Midbrain (tissue), 1 donor: ENCODE measurements at places on chromosomes 13 and 19.
A peak's percentile ranks its signal among the peaks of the same experiment; 100 is the strongest.

GRCh38 chr19:45528149-45528743 lies 21.0 kb downstream of the VASP start:
- no peak for DNase-seq

- DNase-seq, result no peak
Measured at GRCh38 chr13:98184792-98185191, 7.7 kb upstream of the RNF113B start.

DNA sequence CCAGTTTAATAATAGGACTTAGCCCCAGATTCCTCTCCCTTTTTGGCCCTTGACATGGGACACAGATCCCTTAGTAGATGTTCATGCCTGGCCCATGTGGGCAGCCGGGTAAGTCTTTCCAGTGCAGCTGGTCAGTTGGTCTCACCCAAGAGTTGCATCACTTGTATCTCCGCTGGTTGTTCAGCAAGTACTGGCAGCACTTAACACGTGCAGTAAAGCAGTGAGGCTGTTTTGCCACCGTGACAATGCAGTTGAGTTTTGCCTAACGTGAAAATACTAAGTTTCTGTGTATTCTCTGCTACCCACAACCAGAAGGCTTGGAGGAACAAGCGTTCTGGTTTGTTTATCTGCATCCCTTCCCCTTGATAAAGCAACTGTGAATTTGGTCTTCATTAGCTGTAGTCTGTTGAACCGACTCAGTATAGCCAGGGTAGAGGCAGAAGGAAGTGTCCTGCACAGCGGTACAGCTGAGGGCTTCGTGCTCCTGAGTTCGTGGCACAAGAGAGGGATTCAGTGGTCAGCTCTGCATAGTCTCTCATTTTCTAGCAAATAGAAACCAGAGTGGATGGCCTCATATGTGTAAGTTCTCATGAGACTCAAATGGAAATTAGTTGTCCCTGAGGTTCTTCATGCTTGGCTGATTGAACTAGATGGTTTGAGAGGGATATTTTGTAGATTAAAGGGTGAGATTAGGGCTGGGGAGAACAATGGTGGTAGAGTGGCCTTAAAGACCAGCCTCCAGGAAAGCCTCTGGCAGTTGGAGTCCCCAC lies 50.3 kb downstream of the ARHGEF7 start:
- no peak for DNase-seq

DNA sequence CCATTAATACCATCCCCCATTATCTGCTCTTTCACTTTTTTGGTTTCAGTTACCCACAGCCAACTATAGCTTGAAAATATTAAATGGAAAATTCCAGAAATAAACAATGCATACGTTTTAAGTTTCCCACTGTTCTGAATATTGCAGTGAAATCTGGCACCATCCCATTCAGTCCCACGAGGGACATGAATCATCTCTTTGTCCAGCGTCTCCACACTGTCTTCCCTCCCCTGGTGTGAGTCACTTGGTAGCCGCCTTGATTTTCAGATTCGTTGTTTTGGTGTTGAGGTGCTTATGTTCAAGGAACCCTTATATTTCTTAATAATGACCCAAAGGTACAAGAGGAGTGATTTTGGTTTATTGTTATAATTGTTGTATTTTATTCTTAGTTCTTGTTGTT lies 246.1 kb downstream of the DCT start:
- DNase-seq, result peak; percentile 36

- DNase-seq, result no peak
Measured at GRCh38 chr19:48772503-48772953, 17.2 kb downstream of the FGF21 start.

GRCh38 chr19:14718522-14719116 lies 28.8 kb downstream of the ZNF333 start:
- DNase-seq, result no peak

- no peak for DNase-seq
Measured at GRCh38 chr13:32001154-32001768, 30.3 kb upstream of the FRY start.

DNA sequence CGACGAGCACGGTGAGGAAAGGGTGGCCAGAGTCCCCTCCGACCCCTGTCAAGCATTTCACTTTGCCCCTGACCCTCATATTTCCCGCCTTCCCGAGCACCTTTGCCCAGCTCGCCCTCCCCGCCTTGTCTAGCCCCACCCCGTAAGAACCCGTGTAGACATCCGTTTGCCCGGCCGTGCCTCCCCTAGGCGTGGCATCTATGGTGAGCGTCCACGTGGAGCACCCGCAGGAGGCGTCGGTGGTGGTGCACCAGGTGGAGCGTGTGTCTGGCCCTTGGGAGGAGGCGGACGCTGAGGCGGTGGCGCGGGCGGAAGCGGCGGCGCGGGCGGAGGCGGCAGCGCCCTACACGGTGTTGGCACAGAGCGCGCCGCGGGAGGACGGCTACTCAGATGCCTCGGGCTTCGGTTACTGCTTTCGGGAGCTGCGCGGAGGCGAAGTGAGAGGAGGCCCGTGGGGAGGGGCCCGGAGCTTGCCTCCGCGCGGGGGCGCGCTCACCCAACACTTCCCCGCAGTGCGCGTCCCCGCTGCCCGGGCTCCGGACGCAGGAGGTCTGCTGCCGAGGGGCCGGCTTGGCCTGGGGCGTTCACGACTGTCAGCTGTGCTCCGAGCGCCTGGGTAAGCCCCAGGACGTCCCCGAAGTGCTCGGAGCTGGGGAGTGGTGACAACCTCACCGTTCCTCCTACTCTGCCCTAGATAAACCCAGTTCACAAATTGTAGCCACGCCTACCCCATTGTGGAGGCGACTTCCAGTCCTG lies 4.2 kb downstream of the LTBP4 start:
- DNase-seq, result peak; percentile 26

DNA sequence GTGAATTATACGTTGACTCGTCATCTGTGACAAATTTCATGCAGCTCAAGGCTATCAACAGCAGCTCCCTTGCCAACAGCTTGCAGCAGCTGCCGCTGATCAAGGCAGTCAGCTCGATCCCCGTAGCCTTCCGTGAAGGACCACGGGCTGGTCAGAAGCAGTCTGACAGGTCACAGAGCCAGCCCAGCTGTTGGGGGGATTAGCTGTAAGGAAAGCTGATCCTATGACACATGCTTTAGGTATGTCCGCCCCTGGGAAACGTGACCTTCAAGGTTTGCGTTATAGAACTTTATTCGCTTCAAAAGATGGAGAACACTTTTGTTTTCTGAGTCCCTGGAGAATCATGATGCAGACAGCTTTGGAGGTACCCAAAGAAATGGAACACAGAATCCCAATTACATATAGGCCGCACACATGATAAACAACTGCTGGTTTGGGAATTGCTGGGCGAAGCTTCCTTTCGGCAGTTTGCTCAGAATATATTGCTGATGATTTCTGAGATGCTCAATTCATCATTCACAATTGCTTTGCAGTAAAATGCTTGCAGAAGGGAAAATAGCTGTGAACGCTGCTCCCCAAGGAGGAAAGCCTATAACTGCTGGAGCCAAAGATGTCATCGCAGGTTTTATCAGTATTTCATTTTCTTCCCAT lies 62.6 kb upstream of the USP29 start:
- no peak for DNase-seq

DNA sequence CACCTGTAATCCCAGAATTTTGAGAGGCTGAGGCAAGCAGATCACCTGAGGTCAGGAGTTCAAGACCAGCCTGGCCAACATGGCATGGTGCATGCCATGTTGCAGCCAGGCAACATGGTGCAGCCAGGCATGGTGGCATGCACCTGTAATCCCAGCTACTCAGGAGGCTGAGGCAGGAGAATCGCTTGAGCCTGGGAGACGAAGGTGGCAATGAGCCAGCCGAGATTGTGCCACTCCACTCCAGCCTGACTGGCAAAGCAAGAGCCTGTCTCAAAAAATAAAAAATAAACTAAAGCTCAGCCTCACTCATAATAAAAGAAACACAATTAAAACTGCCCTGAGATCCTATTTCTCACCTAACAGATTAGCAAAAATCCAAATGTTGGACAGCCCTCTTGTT lies 49.7 kb upstream of the MAP3K10 start:
- DNase-seq, result no peak

DNA sequence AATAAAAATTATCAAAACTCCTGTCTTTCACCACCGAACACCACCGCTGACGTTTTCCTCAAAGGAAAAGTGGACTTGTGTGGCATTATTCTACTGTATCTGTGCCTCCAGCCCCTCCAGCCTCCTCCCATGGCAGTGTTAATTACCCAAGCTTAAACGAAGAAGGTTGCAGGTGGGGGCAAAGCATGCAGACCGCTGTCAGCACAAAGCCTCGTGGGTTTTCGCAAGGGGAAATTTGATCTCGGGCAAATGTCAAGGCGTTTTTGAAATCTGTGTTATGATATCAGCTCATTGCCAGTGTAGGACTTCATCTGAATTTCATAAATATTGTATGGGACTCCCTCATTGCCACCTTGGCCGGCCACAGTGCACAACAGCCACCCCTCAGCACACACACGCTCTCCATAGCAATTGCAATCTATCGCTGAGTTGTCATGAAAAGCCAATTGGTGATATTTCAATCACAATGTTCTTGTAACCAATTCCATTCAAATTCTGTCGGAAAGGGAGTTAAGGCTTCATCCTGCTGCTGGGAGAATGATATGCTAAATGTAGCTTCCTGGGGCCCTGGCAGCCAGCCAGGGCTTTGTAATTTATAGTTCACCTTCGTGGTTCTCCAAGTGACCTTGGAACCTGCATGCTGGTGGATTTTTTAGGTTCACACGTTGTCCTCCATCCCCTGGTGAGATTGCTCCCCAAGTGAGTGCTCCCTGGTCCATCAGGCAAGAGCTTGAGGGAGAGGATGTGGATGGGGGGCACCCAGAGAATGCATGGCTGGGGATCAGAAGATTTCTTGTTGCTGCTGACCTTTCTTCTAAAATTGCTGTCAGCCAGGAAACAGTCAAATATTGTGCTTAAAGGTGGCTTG lies 16.6 kb downstream of the CHST8 start:
- DNase-seq, result no peak

- no peak for DNase-seq
Measured at GRCh38 chr13:111604097-111604496, 283.7 kb downstream of the TEX29 start.

GRCh38 chr13:49296659-49297058 lies 48.9 kb downstream of the CDADC1 start:
- DNase-seq, result no peak

GRCh38 chr13:42977219-42977659 lies 14.8 kb downstream of the EPSTI1 start:
- DNase-seq, result no peak
